Heart right ventricle (tissue), 16 donors: ENCODE measurements at places on chromosomes 2 and 18.
A peak's percentile ranks its signal among the peaks of the same experiment; 100 is the strongest.

GRCh38 chr2:171524018-171524401 is 1.7 kb downstream of the CYBRD1 start:
- DNase-seq, result no peak

DNA sequence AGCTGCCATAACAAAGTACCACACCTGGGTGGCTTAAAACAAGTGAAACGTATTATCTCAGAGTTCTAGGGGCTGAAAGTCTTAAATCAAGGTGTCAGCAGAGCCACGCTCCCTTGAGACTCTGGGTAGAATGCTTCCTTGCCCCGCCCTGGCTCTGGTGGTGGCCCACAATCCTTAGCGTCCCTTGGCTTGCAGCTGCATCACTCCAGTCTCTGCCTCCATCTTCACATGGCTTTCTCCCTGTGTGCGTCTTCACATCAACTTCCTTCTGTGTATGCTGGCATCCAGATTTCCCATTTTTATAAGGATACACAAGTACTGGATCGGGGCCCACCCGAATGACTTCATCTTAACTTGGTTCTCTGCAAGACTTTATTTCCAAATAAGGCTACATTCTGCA is 62.5 kb downstream of the MRO start:
- DNase-seq, result no peak

- no peak for DNase-seq
These were observed 151.8 kb upstream of the SLC14A2 start for GRCh38 chr18:45463451-45463850.

DNA sequence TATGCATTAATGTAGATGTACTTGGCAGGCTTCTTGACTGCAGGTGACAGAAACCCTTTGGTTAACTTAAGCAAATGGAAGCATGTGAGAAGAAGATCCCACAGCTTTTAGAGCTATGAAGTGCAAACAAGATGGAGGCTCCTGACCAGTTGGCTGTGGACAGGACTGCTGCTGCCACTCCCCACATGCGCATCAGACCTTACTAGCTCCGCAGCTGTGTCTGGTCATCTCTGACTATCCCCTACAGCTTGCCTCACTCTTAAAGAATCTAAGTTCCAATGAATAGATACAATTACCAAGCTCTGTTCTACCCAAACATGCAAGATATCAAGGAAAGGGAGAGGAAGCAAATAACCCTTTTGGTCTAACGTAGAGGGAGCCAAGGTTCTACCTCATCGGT is 587.6 kb downstream of the DSC3 start:
- DNase-seq, result no peak

DNA sequence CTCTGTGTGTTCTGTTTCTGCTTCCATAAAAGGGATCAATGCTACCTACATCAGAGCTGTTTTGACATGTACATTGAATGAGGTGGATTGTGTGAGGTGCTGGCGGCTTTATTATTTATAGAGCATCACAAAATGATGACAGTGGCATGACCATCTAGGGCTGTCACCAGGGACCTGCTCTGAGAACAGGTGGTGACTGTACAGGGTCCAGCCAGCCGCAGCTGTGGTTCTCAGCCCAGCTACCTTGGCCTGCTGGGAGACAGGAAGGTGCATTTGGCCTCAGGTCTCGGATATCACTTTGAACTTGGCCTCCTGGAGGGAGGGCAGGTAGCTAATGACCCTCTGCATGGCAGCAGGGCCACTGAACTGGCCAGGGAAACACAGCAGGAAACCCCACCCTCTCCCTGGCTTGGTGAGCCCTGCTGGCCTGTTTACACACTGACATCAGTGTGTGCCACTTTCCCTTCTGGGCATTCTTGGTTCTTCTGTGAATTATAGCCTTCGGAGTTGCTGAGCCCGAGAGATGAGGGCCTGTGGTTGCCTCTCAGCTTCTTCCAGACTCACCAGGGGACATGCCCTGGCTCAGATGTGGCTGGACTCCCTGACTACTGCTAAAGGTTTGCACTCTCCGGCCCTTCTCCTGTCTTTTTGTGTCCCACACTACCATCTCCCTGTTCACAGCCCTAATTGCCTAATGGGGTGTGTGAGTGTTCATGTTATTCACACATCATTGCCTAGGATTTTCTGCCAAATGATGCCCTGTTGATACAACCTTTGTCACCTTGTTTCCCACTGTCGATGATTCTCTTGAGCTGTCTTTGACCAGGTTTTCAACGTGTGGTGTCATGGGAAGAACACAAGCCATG is 109.2 kb upstream of the RAB12 start:
- no peak for DNase-seq

GRCh38 chr2:236664136-236664535 is 94.5 kb downstream of the ACKR3 start:
- DNase-seq, result no peak

GRCh38 chr2:57897920-57898319 is 148.7 kb upstream of the VRK2 start:
- DNase-seq, result no peak

DNA sequence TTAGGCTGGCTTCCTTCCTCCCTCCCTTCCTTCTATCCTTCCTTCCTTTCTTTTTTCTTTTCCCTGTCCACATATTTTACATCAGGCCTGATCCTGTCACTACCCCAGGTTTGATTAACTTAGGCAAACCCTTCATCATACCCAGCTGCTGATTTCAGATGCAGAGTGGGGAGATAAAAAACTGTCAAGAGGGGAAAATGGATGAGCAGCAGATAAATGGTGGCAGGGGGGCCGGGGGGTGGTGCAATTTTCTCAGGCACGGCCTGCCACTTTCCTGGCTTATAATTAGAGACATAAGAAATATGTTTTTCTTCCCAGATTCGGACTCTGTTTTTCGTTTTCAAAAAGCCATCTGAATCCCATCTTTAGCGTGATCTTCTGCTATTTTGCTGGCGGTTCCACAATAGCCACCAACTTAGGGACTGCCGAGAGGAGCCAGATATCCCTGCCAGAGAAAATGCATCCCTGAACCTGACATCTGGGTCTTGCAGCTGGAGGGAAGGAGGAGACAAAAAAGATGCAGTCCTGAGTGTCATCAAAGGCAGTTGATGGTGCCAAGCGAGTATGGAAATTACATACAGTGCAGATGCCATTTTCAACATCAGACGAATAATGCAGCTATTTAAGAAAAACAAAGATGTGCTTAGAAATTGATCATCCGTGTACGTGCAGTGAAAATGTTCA is 49.9 kb downstream of the CXCR4 start:
- no peak for DNase-seq

DNA sequence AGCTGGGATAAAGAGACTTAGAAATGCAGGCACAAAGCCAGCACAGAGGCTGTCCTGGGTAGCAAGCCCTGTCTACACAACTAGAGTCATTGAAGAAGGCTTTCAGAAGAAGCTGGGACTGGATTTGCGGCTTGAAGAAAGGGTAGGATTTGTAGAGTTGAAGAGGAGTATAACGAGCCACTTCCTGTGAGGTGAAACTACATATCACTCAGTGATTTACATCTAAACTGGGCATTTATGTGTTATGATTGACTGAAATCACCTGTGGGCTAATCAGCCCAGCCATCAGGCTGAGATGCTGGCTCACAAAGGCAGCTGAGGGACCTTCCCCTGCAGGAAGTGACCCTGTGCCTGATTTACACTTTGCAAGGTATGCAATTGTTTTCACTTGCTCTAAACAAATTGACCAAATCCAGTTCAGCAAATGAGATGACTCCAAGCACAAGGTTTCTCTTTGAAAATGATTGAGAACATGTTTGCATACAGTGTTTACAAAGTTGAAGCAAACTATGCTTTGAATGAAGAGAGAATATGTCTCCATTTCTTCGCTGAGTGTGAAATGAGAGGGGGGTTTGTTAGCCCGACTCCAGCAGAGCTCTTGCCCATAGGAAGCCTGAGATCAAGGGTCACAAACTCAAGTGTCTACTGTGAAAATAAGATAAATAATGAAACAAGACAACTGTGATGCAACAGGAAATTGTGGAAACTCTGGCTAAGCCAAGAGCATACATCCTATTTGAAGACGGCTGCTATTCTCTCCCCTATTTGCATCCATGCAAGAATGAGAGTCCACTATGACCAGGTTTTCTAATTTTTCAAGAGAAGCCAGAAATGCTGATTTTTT is 69.3 kb upstream of the HK2 start:
- DNase-seq, result no peak

DNA sequence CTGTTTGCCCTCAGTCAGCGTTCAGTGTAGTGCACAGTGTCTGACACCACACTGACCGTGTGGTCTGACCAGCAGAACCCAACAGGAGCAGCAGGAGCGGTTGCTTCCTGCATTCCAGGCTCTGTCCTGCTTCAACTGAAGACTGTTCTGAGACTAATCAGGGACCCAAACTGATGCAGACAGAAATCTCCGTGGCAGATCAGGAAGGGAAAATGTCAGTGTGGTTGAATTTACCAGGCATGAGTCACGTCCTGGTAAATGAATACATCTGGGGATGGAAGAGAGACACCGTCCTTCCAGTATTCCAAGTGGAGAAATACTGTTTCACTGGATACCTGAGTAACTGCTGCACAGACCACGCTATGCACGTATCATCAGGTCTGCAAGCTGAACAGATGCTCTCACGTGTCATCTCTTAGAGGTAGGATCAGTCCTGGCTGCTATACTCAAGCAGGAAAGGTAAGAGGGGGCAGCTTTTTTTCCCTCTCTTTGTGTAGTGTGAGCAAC is 223.6 kb upstream of the EPAS1 start:
- DNase-seq, result no peak

DNA sequence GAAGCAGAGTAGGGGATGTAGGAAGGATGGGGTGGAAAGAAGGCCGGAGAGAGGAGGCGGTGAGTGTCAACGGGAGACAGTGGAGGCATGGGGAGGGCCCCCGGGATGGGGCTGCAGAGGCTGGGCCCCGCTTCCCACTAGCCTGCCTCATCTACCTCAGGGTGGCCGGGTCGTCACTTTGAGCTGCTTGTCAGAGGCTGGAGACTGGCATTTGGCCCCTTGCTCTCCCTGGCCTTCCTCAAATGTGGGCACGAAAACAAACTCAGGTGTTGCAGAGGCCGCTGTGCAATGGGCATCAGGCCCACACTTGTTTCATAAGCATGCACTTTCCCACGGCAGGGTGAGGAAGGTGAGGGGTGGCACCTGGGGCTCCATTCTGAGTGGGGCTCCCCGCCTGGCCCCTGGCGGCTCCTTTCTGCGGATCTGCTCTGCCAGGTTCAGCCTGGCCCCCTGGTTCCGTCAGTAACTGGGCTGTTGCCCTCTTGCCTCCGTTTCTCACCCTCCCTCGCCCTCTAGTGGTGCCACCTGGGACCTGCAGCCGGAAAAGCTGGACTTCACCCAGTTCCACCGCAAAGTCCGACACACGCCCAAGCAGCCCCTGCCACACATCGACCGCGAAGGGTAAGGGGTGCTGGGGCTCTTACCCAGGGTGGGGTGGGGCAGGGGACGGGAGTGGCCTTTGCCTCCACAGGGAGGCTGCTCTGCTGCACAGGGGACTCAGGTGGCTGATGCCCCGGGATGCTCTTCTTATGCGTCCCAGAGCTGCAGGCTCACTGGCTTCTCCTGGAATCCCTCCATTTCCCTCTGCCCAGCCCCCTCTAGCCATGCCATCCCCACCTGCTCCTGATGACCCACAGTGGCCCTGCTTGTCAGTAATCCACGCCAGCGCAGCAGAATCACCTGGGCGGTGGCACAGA is 125.4 kb downstream of the CTIF start:
- DNase-seq, result peak; percentile 76
